NCI-H2171 (cell line): ENCODE measurements at places on chromosomes 3 and 15.

DNA sequence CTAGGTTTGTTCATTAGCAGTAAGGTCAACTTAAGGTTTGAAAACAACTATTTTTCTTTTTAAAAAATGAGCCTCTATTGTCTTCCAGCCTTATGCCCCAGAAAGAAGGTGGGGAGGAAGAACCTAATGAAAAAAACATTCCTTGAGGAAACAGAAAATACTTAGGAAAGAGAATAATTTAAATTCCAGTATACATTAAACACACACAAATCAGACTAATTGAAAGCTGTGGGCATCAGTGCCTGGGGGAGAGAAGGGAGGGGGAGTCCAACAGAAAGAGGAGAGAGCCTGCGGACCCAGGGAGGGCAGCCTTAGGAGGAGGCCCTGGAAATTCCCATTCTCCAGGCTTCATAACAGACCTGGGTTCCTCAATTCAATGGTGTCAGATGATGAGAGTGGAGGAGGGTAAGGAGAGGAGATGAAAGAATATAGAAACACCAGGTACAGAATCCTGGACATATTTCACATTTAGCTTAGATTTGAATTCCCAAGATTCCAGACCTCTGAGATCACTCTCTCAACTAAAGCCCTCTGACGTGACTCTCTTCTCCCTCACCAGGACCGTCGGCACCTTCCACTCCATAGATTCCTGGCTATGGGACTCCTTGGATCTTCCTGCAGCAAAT is 320.5 kb upstream of the UMPS start:
- no peak for DNase-seq

DNA sequence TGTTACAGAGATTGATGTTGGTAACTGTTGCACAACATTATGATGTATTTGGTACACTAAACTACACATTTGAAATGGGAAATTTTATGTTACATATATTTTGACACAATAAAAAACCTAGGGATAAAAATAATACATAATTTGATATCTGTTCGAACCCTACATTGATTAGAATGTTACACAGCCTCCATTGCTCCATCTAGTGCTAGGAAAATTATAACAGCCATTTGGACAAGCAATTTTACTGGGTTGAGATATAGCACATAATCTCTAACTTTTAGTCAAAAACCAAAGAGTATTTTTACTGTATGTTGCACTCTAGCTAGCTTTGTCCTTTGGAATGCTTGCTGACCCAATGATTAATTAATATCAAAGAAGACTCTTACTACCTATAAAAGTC is 108.1 kb downstream of the LSAMP start:
- no peak for DNase-seq

DNA sequence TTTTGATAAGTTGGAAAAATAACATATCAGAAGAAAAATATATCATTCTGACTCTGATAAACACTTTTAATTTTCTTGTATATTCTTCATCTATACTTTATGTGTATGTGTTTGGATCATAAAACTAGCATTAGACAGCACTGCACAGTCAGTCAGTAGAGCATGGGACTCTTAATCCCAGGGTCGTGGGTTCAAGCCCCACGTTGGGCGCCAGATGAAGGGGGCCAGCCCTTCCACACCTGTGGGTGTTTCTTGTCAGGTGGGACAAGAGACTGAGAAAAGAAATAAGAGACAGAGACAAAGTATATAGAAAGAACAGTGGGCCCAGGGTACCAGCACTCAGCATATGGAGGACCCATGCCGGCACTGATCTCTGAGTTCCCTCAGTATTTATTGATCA is 546.0 kb upstream of the NR2F2 start:
- no peak for DNase-seq

- no peak for DNase-seq
These were observed 270.5 kb downstream of the FAM43A start for GRCh38 chr3:194955979-194956696.

- DNase-seq, result no peak
These were observed 155.7 kb downstream of the PLCL2 start for GRCh38 chr3:17040322-17040989.

GRCh38 chr3:108779496-108779895 is 22.3 kb upstream of the RETNLB start:
- DNase-seq, result no peak

DNA sequence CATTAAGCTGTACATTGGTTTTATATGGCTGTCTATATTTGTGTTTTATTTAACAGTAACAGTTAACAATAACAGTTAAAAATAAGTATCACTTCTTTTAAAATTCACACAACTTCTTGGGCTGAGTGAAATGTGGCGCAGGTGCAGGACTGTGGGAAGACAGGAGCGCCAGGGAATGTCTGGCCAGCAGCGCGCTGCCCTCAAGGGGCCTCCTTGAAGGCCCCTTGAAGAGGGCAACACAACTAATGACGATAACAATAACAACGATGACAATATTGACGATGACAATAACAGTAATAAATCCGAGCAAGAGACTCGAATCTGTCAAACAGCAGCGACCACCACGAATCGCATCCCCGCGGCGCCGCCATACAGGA is 411 bp upstream of the PPP2R3A start:
- no peak for DNase-seq

DNA sequence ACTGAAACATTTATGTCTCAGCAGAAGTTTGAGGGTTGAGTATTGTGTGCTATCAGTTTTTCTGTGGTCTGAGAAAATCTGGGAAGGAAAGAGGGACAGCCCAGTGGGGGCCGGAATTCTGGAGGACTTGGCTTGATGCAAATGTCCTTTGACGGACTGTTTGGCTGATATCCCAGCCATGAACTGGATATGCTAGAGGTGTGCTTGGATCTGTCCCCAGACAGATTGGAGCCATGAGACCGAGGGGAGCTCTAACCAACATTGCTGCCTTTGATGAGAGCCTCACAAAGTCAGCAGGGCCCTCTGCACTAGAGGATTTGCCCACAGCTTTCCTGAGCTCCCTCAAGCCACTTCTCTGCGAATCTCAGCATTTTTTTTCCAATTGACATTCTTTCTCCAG is 405.6 kb downstream of the NTRK3 start:
- DNase-seq, result no peak

- no peak for DNase-seq
These were observed 15.7 kb downstream of the RFT1 start for GRCh38 chr3:53114412-53115074.

DNA sequence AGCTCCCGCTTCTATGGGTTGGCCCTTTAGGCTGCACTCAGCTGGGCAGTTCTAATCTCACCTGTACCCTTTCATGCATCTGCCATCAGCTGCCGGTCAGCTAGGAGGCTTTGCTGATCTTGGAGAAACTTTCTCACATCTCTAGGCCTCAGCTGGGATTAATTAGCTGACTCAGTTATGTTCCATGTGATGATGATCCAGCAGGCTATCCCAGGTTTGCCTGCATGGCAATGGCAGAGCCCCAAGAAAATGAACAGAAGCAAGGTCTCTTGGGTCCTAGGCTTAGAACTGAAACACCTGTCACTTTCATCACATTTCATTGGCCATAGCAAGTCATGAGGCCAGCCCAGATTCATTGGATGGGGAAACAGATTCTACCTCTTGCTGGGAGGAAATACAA is 304.6 kb upstream of the TBC1D5 start:
- no peak for DNase-seq

DNA sequence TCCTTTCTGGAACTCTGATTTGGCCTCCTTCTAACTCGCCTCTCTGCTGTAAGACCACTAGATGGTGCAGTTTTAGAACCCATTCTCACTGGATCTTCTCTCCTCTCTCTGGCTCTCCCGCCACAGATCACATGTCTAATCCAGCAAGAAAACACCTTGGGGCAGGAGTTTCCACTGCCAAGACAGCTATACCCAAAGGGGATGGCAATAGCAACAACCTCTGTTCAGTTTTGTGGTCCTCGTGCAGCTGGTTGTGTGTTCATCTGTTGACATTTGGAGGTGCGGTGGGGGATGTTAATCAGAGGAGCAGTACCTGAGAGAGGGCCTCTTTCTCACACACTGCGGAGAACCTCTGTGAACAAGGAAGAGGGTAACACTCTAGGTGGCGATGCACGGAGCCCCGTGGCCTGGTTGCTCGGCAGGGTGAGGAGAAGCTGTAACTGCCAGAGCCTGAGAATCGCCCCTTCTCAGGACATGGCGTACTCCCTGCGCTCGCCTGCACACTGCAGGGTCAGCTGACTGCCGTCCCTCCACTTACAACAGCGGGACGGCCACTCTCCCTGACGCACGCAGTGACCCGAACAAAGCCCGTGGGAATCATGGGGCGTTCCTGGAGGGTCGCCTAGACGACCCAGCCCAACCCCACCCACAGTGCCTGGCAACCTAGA is at the start of gene TEX55:
TSS of gene TEX55 (plus strand) at position 666 of the 668 bp plus-strand sequence. CDS start 25 bp downstream, outside the sequence.
- peak; percentile 16 for DNase-seq

DNA sequence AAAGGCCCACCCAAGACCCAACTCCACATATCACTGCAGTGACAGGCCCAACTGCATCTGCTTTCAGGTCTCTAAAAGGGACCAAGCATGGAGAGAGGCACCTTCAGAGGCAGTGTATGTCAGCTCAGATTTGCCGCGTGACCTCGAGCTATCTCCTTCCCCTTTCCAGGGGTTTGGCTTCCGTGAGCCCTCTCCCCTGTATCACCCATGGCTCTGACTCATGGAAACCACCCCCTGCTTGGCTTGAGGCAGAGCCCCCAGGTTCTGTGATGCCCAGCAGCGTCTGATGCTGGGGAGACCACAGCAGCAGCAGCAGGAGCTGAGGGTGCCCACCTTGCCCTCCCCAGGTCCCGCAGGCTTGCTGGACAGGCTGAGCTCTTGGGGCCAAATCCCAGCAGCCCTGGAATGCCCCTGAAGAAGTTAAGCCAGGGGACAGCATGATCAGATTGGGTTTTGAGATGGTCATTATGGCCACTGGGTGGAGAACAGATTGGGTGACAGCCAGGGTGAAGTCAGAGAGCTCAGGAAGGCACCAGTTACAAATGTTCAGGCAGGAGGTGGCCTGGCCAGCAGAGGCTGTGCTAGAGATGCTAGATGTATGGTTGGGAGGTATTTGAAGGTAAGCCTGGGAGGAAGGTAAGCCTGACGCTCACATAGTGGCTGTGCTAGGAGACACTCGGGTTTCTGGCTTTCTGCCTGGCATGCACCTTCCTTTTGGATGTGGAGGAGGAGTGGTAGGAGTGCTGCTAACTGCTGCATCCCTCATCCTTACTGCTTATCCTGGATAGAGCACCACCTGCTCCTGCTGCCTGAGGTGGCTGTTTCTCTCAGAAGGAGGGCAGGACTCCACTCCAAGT is 42.9 kb downstream of the FGD5 start:
- no peak for DNase-seq

DNA sequence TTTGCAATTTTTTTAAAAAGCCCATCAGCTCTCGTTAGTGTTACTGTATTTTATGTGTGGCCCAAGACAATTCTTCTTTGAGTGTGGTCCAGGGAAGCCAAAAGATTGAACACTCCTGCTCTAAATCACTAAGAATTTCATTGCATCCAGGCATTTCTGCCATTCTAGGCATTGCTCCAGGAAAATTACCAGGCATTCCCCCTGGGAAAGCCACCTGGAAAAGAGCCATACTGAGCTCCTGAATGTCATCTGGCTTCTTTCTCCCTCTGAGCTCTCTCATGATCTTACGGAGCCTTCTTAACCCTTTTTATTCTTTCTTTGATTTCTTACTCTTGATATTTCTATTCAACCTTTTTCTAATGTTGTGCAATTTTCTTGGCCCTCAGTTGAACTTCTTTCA is 202.2 kb downstream of the DOCK3 start:
- peak; percentile 48 for DNase-seq

DNA sequence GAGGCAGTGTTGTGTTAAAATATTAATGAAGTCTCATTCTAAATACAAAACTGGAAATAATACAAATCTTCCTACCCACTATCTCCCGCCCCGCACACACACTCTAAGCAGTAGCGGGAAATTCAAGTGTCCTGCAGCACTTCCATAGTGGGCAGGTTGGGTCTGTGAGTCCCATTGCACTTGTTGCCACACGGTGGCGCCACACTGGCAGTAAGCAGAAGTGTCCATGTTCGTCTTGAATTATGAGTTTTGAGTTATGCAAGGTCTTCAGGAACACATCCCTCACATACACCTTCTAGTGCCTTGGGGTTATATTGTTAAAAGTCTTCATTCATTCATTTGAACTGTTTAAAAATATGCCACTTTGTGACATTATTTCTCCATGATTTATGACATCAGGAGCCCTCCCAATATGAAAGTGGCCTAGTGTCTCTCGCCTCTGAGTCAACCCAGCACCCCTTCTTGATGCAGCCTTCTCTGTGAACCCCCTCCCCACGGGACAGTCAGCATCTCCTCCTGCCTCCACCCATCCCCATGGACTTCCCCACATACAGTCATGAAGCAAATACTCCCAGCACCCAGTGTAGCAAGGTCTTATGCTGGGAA is 17.6 kb upstream of the CCDC174 start:
- DNase-seq, result no peak

DNA sequence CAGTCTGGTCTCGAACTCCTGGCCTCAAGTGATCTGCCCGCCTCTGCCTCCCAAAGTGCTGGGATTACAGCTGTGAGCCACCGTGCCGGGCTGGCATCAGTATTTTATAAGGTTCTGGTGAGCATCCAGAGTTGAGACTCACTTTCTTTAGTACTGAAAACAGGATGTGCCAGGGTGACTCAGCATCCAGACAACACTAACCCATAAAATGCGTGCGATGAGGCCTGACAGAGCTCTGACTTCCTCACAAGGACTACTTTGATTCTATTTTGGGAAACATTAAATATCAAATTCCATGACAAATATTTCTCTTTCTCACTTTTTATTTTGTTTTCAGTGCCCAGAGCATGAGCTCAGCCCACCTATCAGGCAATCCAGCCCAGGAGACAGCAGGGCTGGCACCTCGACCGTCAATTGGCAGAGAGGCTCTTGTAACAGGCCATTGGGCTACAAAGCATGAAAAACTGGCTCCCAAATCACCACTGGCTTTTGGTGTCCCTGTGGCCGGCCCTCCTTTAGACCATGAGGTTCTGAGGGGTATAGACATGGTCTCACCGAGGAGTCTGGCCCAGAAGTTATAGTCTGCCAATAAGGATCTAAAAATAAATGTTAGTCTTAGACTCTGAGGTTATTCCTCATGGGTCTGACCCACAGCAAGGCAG is 75.0 kb downstream of the FEM1B start:
- DNase-seq, result no peak

DNA sequence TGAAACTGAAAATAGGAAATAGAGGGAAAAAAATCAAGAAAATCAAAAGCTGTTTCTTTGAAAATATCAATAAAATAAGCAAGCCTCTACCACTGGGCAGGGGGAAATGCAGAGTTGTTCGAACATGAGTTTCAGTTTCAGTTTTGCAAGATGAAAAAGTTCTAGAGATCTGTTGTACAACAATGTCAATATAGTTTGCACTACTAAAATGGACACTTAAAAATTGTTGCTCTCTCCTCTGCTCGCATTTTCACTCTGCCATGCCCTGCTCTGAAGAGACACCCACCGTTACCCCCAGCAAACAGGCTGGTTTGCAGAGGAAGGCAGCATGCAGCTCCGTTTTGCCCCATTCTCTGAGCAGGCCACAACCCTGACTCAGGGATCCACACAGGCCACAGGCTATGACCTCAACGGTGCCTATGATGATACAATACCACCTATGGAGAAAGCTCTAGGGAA is 64.5 kb downstream of the ZNF148 start:
- no peak for DNase-seq

GRCh38 chr3:188707381-188708288 is 464.1 kb upstream of the TPRG1 start:
- no peak for DNase-seq
